Neural crest cell (in vitro differentiated cells): ENCODE measurements at places on chromosomes 7 and 10.
A peak's percentile ranks its signal among the peaks of the same experiment; 100 is the strongest.

- DNase-seq: peak; percentile 3
Measured at GRCh38 chr7:31814187-31814586, 127.2 kb downstream of the PPP1R17 start.

DNA sequence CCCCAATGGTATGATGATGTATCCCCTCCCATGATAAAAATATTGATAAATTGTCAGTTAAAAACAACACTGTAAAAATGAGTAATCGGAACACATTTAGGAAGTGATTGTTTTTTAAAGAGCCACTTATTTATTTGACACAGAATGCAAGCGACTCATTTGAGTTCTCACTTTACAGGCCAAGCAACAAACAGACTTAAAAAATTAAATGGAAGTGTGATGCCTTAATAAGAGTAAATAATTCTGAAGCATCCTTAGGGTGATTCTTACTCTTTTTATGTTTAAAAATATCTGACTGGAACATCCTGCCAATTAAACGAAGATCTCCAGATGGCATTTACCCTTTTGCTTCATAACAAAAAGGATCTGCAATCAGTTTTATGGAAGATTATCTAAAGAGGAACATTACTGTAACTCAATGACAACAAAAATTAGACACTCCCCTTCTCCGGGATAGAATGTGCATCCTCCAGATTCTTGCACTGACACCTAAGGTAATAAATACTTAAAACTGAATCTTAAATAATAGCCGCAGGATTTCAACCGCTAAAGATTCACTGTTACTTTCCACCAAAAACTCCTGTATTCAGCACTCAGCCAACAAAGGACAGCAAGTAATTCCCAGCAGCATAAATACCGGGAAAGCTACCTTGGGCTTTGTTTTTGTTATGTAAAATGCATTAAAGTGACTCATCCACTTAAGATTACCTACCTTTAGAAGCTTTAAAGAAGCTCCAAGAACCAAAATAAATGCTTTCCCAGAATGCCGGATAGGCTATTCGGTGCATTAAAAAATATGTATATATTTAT, 1.7 kb downstream of the CACNA2D1 start:
- DNase-seq: no peak

DNA sequence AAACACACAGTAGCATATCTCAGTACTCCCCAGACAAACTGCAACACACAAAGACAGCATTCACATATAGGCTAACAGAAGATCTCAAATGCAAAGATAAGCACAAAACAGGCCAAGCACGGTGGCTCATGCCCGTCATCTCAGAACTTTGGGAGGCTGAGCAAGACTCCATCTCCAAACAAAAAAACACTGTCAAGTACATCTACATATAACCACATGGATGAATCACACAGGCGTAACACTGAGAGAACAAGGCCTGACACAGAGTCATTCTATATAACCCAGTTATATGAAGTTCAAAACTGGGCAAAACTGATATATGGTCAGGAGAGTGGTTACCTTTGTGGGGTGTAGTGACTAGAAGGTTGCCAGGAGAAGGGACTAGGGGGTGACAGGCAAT, 506.4 kb downstream of the KCNMA1 start:
- DNase-seq: no peak

DNA sequence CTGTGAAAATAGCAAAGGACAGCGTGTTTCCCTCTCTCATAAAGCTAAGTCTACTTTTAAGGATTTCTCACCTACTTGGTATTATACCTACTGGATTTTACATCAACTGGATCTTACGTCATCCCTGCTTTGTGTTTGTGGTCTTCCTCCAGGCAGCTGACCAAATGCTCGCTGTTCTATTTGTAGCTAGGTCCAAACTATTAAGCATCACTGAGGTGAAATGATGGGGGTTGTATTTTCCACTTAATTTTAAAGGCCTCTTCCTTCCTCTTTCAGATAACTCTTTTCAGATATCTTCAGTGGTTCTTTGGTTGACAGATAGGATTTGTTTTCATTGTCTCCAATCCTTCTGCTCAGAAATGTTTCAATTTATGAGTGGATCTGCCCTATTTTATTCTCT, 169.7 kb downstream of the RNLS start:
- no peak for DNase-seq

DNA sequence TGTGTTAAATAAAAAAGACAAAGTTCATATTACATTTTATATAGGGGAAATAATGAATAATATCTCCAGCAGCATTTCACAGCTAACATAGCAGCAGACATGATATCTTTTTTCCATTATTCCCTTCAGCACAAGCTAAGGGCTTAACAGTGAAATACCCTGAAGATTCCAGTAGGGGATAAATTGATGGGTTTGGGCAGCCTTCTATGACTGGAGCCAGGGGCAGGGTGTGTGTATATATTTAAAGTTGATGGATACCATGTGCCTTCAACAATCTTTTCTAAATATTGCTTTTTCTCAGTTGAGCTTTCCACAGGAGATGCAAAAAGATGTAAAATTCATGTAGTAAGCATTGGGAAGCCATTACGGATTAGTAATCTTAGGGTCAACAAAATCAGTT, 151.2 kb downstream of the MAGI2 start:
- no peak for DNase-seq

GRCh38 chr10:61124756-61125530, 181.0 kb upstream of the RHOBTB1 start:
- no peak for DNase-seq

DNA sequence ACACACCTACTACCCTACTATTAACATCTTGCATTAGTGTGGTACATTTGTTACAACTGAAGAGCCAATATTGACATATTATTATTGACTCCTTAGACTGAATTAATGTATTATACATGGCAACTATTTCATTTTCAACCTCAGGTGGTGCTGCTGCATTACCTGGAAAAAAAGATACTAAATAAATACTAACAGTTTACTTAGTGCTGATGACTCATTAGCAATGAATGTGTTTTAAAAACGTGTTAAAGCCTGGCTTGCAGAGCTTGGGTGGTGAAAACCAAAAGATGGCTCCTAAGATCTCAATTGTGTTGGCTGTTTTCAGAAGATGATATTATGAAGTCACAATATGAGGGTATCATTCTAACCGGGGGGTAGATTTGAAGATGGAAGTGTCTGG, 34.8 kb downstream of the CFAP43 start:
- no peak for DNase-seq

- DNase-seq: no peak
Measured at GRCh38 chr10:110967009-110967630, 47.7 kb downstream of the SHOC2 start.

DNA sequence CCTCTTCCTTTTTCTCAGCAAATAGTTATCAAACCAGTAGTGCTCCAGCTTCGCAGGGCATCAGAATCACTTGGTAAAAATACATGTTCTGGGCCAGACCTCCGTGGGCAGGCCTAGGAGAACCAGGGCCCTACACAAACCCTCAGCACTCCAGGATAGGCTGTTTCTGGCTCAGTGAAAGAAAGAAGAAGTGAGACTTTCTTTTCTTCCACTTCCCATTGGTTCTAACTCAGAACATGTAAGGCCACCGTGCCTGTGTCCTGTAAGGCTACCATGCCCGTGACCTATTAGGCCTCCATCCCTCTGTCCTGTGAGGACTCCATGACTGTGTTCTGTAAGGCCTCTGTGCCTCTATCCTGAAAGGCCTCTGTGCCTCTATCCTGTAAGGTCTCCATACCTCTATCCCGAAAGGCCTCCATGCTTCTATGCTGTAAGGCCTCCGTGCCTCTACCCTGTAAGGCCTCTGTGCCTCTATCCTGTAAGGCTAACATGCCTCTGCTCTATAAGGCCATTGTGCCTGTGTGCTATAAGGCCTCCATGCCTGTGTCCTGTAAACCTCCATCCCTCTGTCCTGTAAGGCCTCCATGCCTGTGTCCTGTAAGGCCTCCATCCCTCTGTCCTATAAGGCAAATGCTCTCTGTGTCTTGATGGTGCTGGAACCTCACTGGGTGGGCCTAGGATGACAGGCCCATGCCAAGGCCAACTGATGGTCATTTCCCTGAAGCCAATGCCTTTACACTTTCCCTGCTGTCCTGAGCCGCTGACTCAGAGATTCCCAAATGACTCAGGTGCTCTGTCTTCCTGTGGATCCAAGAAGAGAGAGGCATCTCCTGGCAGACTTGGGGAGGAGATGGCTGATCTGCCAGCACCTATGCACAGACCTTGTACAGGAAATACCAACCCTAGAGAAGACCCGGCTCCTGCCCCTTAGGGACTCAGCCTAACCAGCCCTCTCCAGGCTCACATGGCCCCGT, 96.6 kb upstream of the CACUL1 start:
- DNase-seq: no peak

GRCh38 chr7:70655694-70656093, 476.2 kb upstream of the GALNT17 start:
- no peak for DNase-seq

DNA sequence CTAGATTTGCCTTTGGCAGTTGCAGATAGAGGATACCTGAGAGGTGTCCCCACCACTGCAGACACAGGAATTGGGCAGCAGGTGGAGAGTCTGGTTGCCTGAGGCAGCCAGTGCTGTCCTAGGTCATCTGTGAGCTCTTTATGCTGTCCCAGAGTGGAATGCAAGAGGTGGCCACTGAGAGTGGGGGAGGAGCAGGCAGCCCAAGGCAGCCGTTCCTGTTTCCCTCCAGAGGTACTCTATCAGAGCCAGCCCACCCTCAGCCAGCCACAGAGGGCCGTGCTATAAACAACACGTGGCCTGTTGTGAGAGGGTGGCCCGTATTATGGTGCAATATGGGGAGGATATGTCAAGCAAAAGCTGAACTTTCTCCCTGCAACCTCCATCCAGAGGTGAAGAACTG, 8.5 kb downstream of the LRRC18 start:
- no peak for DNase-seq

- no peak for DNase-seq
Measured at GRCh38 chr7:155053002-155053401, 17.1 kb upstream of the HTR5A start.

DNA sequence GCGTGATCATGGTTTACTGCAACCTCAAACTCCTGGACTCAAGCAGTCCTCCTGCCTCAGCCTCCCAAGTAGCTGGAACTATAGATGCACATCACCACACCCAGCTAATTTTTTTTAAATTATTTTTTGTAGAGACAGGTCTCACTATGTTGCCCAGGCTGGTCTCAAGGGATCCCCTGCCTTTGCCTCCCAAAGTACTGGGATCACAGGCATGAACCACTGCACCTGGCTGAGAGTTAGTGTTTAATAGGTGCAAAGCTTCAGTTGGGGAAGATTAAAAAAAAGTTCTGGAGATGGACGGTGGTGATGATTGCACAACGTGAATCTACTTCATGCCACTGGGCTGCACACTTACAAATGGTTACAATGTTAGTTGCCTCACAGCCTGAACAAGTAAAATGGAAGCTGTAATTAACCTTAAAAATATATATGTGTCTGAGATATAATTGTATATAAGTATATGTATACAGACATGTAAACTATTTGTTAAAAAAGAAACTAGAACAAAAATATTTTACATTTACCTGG, 106.4 kb upstream of the ZNF438 start:
- no peak for DNase-seq

GRCh38 chr10:69498711-69499471, 47.6 kb downstream of the TSPAN15 start:
- no peak for DNase-seq

DNA sequence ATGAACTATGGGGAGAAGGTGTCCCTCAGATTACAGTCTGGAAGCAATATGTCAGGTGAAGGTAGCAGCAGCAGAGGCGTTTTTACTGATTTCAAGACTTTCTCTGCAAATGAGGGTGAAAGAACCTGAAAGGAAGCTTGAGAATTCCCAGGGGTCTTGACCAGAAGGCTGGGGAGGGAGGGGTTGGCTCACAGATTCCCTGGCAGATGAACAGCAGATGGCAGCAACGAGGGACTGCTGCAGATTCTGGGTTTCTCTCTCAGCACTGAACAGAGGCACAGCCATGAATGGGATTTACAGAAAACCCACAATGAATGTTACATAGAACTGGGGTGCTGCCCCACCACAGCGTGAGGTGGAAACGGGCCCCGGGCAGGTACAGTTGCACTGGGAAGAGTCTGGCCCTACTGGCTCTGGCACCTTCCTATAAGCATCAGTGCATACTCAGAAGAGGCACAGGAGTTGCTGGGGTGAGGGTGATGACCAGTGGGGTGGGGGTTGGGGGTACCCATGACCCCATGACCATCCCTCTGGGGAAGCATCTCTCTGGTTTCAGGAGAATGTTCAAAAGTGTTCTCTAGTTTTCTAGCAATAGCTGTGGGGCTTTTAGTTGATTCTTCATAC, 317.8 kb downstream of the SH2D4B start:
- peak; percentile 41 for DNase-seq

DNA sequence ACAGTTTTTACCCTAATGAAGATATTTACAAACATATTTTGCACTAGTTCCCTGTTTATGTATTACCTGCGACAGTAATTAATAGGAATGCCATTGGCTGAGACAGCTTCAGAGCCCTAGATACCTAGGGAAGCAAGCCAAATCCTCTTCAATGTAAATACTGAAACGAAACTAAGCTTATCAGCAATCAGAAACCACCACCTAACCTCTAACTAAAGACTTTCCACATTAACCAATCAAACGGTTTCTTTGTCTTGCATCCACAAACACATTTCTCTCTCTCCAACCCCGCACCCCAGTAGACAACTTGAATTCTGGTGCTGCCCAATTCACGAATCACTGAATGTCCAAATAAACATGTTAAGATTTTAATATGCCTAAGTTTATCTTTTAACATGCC, 474.4 kb upstream of the C7orf33 start:
- DNase-seq: no peak

DNA sequence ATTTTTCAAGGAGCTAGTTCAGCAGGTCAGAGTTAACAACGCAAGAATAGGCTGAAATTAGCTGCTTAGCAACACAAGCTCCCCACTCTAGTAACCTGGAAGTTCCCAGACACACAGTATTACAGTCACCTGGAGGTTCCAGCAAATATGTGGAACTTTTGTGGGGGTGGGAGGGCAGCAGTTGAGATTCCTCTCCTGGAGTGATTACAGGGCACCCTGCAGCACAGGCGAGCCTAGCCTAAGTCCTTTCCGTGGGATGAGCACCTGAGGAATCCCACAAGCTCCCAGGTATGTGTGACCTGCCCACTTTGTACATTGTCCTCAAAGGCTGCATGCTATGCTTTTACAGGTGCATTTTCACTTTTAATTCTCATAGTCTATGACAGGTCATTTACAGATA, 13.6 kb downstream of the TPK1 start:
- no peak for DNase-seq

- DNase-seq: no peak
Measured at GRCh38 chr10:119454316-119454715, 88.2 kb downstream of the RGS10 start.
